ENCODE measurements at places on chromosomes 12 and 14.

GRCh38 chr14:64612021-64612380 is 62.2 kb downstream of the PPP1R36 start:
- DNase-seq = no peak

DNA sequence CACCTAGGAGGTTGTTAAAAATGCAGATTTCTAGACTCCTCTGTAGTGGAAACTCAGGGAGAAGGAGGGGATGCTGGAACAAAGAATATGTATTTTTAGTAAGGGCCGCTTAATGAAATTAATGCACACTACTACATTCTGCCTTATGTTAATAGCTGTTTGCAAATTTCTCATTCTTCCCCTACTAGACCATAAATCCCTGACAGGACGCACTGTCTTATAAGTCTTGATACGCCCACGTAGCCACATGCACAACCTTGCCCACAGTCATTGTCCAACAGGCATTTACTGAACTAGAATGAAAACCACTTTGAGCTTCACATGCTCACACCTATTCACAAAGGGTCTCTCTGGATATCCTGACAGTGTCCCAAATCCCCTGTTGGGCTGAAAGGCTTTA is 10.5 kb downstream of the KRT2 start:
- no peak for DNase-seq

- DNase-seq = no peak
These were observed 30.5 kb downstream of the PUS7L start for GRCh38 chr12:43728117-43728516.

- DNase-seq = no peak
These were observed 1156.8 kb downstream of the SLC16A7 start for GRCh38 chr12:60752589-60752988.

DNA sequence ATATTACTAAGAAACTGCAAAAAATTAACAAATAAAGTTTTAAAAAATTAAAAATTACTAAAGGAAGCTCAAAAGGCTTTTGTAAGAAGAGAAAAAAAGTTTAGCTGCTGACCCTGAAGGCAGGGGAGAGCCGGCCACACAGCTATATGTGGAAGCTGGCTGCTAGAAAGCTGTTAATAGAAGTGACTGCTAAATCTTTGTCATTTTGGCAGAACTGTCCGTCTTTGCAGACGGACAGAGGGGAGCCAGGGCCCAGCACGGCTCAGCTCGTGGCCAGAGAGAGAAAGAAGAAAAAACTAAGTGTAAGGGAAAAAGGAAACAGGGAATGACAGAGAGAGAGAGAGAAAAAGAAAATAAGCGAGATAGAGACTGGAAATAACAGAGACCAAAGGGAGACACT is 27.9 kb downstream of the PRMT8 start:
- DNase-seq = no peak

DNA sequence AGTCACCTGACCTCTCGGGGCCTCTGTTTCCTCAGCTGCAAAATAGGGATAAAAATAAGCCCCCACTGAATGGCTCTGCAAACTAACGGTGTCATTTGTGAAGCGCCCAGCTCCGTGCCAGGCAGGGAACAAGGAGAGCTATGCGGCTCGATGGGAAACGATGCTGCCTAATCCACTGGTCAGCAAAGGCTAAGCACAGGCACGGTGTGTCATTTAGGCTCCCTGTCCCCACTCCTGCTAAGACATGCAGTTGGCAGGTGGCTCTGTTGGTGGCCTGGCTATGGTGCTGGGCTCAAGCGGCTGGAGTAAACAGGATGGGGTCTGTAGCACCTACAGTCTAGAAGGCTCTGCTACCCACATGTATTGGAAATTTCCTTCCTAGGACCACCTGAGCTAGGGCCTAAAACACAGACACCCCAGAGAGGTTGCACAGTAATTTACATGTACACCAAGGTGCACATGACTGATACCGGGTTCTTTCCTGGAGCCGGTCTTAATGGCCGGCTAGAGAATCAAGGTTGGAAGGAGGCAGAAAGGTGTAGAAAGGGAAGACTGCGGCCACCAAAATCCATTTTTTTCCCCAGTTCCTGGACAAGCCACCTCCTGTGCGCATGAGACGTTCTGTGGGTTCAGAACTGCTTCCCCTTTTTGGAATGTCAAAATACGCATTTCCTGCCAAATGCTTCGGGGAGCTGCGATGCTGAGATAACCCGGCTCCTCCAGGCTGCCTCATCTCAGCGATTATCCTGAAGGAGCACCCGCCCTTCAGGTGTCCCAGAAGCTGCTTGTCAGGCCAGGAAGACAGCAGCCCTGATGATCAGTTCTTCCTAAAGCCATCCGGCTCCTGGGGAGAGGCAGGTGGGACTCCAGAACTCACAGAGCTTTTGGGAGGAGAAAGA is 1.0 kb downstream of the CACNA2D4 start:
- DNase-seq = no peak

GRCh38 chr12:71702590-71702989 is 16.7 kb downstream of the TMEM19 start:
- no peak for DNase-seq

- DNase-seq = no peak
These were observed 36.0 kb downstream of the CACNA2D4 start for GRCh38 chr12:1882405-1882804.

DNA sequence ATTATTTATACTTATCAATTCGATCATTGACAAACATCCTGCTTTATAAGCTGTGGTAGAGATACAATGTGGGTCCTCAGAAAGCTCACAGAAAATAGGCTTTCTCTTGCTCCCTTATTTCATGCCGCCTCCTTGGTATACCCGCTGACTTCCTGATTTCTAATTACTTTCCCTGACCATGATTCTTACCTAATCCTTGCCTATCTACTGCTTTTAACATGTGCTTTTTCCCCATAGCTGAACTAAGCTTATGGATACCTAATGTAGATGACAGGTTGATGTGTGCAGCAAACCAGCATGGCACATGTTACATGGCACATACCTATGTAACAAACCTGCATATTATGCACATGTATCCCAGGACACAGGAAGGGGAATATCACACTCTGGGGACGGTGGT is 65.1 kb downstream of the ITPR2 start:
- DNase-seq = no peak

DNA sequence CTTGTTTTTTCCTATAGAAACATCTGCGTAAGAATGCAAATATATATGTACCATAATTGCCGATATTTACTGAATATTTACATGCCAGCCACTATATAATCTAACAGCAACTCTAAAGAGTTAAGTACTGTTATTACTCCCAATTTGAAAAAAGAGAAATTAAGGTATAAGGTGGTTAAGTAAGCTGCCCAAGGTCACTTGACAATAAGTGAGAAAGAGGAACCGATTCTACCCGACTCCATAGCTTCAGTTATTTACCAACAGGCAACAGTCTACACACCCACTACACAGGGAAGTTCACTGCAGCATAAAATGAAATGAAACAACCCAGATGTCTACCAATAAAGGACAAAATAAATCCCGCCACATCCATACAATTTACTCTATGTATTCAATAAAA is 1.1 kb downstream of the MIS18BP1 start:
- DNase-seq = no peak

GRCh38 chr12:26830783-26831551 is 2.0 kb downstream of the ITPR2 start:
- no peak for DNase-seq

GRCh38 chr14:33642691-33643244 is 308.1 kb downstream of the EGLN3 start:
- DNase-seq = no peak

- no peak for DNase-seq
These were observed 52.5 kb downstream of the KANSL2 start for GRCh38 chr12:48629541-48629940.

DNA sequence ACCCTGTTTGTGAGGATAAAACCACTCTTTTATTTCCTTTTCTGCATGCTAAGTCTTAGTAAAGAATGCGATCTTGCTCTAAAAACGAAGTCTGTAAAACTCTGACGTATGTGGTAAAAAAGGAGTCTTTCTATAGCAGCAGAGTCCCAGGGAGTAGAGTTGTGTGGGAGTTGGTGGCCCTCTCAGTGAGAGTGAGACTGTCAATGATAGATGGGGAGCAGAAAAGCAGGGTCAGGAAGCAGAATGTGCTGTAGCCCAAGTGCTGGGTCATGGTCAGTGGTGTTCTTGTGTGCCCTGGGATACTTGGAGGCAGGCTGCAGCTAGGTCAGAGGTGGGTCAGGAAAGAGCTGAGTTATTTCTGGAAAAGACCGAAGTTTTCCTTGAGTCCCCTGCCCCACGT is 20.3 kb upstream of the GPR33 start:
- no peak for DNase-seq

DNA sequence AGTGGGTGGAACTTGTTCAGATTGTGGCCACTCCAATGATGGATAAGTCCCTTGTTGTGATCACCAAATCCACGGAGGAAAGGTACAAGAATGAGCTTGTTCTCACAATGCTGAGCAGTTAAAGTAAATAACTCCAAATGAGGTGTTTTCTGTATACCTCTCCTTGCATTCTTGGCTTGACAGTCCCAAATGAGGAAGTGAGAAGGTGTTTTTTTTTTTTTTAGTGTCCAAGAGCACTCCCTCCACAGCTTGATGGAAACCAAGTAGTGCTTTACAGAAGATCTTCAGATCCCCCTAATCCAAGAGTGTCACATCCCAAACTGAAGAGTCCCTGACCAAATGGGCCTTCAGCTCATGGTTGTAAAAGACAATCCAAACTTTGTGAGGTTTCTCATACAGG is 153.6 kb downstream of the ATP23 start:
- no peak for DNase-seq

GRCh38 chr14:59918824-59919569 is 947 bp upstream of the LRRC9 start:
- DNase-seq = no peak

- no peak for DNase-seq
These were observed 9.7 kb upstream of the PEBP1 start for GRCh38 chr12:118126119-118126757.

- DNase-seq = no peak
These were observed 2.8 kb upstream of the FITM1 start for GRCh38 chr14:24127673-24128072.

- no peak for DNase-seq
These were observed 92.9 kb downstream of the KSR2 start for GRCh38 chr12:117875744-117876435.

GRCh38 chr12:26713885-26714383 is 119.1 kb downstream of the ITPR2 start:
- DNase-seq = no peak

- no peak for DNase-seq
These were observed 137.6 kb downstream of the GRIN2B start for GRCh38 chr12:13843841-13844240.

- DNase-seq = no peak
These were observed 48.8 kb upstream of the SLCO1C1 start for GRCh38 chr12:20646239-20646827.

GRCh38 chr14:104897330-104898194 is 27.1 kb upstream of the PLD4 start:
- no peak for DNase-seq

GRCh38 chr12:46217541-46218321 is 51.1 kb downstream of the SLC38A1 start:
- DNase-seq = no peak

GRCh38 chr12:53755451-53755891 is 3.7 kb upstream of the CISTR start:
- DNase-seq = no peak

DNA sequence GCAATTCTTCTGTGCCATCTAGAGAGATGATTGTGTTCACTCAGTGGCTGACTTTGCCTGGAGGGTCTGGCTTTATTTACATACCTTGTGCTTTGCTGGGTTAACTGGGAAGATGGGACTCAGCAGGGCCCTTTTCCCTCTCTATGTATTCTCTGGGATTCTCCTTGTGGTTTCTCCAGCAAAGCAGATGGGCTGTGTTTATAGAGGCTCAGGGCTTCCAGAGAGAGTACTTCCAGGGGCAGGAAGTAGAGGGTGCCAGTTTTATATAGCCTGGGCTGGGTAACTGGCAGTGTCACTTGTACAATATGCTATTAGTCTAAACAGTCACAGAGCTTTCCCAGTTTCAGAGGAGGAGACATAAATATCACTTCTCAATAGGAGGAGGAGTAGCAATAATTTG is 509.9 kb downstream of the DIO2 start:
- DNase-seq = no peak

DNA sequence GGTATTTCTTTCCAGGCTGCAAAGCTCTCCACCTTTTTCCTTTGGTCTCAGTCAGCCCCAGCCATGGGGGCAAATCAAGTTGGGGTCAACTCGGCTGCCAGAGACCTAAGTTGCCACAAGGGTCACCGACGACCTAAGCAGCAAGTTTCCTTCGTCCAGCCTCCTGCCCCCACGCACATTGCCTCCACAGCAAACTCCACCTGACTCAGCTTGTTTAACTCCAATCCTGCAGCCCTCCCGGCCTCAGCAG is 767 bp upstream of the KCNMB4 start:
- DNase-seq = no peak

GRCh38 chr12:103877934-103878510 is 37.0 kb upstream of the NT5DC3 start:
- DNase-seq = no peak

Measured in activated naive CD4-positive, alpha-beta T cell (primary cell).